Activated T-helper 2 cell treated with anti-CD3 and anti-CD28 coated beads, Interferon-gamma antibody, Interleukin-2, Interleukin-4, amounts not matched to agents 10 μg/mL and 5 μg/mL and 100 μg/mL, durations not matched to agents 14 hours and 24 hours and 36 hours (primary cell): ENCODE measurements at places on chromosomes 2 and 18. TPM values are rescaled to one million over a fixed set of nuclear protein-coding genes. Genes with fewer than 3 reads are reported as not detected.

The SERPINB3 gene
- not detected in 2 replicates for total RNA-seq

The HOXD13 gene
- not detected in 2 replicates for total RNA-seq

The PSD4 gene
- total RNA-seq: 313 and 319 TPM in 2 replicates

The NTSR2 gene
- not detected in 2 replicates for total RNA-seq

The TNFAIP6 gene
- not detected in 2 replicates for total RNA-seq

The HOXD9 gene
- not detected in 2 replicates for total RNA-seq

The LYG2 gene
- total RNA-seq: not detected in 2 replicates

The MOGAT1 gene
- 0.18 TPM in 1 of 2 replicates, not detected in the other for total RNA-seq

The XDH gene
- total RNA-seq: not detected in 2 replicates

The STEAP3 gene
- 0.55 and 0.78 TPM in 2 replicates for total RNA-seq

The DNAJC5G gene
- not detected in 2 replicates for total RNA-seq

The ANKAR gene
- 4.0 and 4.1 TPM in 2 replicates for total RNA-seq

The CYS1 gene
- 0.78 and 0.89 TPM in 2 replicates for total RNA-seq

The LAMA3 gene
- total RNA-seq: 0.05 TPM in 1 of 2 replicates, not detected in the other

The NEU4 gene
- total RNA-seq: 3.2 and 3.9 TPM in 2 replicates

The OR6B2 gene
- not detected in 2 replicates for total RNA-seq

The MAL gene
- total RNA-seq: 101 and 117 TPM in 2 replicates

The IL37 gene
- total RNA-seq: not detected in 2 replicates

The UGT1A5 gene
- not detected in 2 replicates for total RNA-seq

The TDRD15 gene
- not detected in 2 replicates for total RNA-seq

The ATP6V1C2 gene
- 0.07 TPM in 1 of 2 replicates, not detected in the other for total RNA-seq

The POTEC gene
- not detected in 2 replicates for total RNA-seq

The ITGA6 gene
- 0.11 and 0.25 TPM in 2 replicates for total RNA-seq

The SESTD1 gene
- 9.8 and 14.3 TPM in 2 replicates for total RNA-seq

The ACMSD gene
- total RNA-seq: not detected in 2 replicates

The TRIM43 gene
- 0.11 and 0.25 TPM in 2 replicates for total RNA-seq

The EHBP1 gene
- 22.1 and 25.6 TPM in 2 replicates for total RNA-seq

The MRO gene
- total RNA-seq: not detected in 2 replicates

The TUBA4B gene
- not detected in 2 replicates for total RNA-seq

The MEIS1 gene
- not detected in 2 replicates for total RNA-seq

The CRYGA gene
- total RNA-seq: not detected in 2 replicates

The GPR35 gene
- total RNA-seq: 24.9 and 27.4 TPM in 2 replicates

The ATOH8 gene
- 0.07 and 0.11 TPM in 2 replicates for total RNA-seq
